ENCODE measurements at places on chromosomes 4 and X.

DNA sequence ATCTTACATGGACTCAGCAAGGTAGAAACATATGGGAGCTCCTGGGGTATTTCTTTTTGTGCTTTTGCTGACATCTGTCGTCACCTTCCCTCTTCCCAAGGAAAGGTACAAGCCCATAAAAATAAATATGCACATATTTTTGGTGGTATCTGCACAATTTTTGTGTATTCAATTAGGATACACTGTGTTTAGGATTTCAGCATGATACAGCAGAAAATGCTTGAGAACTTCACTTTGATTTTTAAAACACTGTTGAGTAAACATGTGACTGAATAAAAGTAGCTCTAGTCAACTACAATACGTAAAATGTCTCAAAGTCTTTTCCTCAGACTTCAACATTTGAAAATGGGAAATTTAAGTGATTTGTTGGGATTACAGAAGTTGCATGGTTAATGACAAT lies 99.4 kb upstream of the SPANXC start:
- DNase-seq = no peak

DNA sequence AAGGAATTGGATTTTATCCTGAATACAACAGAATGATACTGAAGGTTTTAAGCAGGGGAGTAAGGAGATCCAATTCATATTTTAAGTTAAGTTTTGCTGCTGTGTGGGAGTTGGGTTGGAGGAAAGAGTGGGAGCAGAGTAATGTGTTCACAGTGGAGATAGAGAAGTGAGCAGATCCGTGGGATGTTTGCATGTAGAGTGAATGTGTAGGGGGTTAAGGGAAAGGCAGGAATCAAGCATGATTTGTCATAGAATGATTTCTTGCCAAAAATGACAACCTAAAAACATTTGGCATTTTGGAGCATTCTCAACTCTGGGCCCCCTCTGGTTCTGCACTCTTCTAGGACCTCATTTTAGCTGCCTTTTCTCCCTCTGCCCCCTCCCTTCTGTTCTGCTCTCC lies 76.6 kb downstream of the ARHGAP10 start:
- no peak for DNase-seq

- no peak for DNase-seq
These were observed 70.1 kb downstream of the TMEM47 start for GRCh38 chrX:34586936-34587335.

- no peak for DNase-seq
These were observed 33.0 kb upstream of the TTC29 start for GRCh38 chr4:146978641-146979040.

DNA sequence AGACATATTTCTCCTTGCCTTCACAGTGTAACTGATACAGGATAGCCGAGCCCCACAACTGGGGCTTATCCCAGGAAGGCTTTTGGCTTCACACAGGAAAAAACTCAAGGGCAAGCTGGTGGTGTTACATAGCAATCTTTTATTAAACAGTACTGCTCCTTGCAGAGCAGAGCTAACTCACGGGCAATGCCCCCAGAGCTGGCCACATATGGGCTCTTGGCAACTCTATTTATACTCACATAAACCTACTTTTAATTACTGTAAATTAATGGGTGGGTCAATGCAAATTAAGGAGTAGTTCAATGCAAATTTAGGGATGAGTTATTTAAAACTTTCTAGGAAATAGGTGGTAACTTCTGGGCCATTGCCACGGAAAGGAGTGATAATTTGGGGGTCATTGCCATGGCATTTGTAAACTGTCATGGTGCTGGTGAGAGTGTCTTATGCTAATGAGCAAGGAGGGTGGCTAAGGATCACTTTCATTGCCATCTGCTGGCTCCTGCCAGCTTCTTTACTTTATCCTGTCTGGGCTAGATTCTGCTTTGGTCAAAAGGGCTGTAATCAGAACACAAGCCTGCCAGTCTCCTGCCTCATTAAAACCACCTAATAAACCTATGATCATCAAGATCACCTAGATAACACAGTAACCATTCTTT lies 288.8 kb downstream of the CENPC start:
- no peak for DNase-seq

GRCh38 chrX:14095702-14096101 lies 66.0 kb upstream of the GEMIN8 start:
- DNase-seq = peak; percentile 49

DNA sequence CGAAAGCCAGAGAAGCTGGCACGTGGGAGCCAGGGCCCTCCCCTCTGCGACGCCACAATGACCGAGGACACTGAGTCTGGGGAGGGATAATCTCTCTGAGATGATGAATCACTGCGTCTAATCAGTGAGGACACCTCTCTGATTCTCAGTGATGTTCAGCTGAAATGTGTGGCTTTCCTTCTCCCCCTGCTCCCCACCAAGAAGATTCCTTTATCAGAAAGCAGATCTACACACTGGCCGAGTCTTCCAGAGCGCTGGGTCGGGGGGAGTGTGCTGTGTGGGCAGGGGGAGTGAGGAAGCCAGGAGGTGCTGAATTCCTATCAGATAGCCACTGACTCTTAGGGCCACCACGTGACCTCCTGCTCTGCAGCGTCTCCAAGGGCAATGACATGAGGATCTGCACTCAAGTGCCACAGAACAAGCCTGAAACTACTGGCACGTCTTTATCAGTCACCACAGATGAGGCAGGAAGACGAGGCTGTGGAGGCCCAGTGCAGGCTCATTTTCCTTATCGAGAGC lies 89.2 kb downstream of the GATB start:
- no peak for DNase-seq

Data from renal cortical epithelial cell (primary cell).